Ovary (tissue), 10 donors: ENCODE measurements at places on chromosomes 11 and 22.
A peak's percentile ranks its signal among the peaks of the same experiment; 100 is the strongest.

GRCh38 chr11:69211920-69212797 lies 56.4 kb downstream of the SMIM38 start:
- DNase-seq = no peak

DNA sequence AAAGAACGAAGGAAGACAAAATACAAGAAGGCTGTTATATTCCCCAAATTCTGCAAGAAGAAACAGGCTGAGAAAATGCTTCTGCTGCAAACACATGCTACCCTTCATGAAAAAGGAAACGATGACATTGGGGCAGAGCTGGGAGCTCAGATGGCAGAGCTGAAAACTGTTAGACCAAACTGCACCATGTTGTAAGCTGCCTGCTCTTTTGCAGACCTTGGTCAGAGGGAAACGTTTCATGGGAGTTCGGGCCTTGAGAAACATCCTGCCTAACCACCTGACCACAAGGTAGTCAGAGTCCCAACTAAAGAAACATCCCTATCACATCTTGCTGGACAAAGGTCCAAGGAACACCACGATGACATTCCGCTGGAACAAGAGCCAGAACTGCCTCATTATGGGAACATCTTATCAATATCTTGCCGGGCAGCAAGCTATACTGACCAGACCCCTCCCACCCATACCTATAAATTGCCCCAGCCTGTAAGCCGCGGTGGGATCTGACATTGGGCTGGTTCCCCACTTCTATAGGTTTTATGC lies 110.7 kb upstream of the CTSC start:
- no peak for DNase-seq

GRCh38 chr22:31080848-31081649 lies at the start of gene SMTN:
TSS of gene SMTN (plus strand) at chr22:31081318. CDS start at chr22:31083259, 1,941 bp downstream.
- peak; percentile 96 for DNase-seq

DNA sequence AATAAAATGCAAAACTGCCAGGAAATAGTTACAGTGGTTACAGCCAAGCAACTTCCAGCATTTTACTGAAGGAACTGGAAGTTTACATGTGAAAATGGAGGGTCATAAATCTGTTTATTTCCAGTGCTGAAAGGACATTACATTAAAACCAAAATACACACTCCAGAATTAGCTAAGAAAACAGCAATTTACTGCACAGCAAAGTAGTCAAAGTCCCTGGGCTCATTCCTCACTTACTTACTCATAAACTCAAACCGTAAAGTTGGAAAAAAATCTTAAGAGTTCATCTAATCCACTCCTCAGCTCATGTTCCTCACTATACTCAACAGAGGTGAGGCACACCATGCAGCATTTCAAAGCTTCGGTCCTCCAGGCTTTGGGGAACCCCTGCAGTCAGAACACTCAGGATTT lies 17.4 kb downstream of the CTSC start:
- DNase-seq = no peak

DNA sequence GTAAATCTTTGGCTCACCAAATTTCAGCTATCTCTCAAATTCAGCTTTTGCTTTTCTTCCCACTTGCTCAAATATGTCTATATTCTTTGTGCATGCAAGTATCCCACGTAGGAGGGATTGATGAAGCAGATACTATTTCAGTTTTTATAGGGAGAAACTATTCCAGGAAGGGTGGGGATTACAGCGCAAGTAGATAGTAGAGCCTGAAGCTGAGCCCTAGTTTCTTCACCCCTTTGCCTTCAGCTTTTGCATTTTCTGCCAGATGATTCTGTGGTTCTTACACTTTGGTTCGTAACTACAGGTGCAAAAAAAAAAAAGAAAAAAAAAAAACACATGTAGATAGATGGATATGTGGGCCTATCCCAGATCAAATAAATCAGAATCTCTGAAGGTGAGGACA lies 3.1 kb upstream of the ACP2 start:
- DNase-seq = no peak

GRCh38 chr11:57396744-57397143 lies 6.3 kb upstream of the PRG2 start:
- no peak for DNase-seq

- DNase-seq = peak; percentile 14
Measured at GRCh38 chr22:29145321-29146072, 60.2 kb upstream of the EMID1 start.

GRCh38 chr11:33658195-33658900 lies 42.3 kb downstream of the C11orf91 start:
- no peak for DNase-seq

GRCh38 chr22:26082866-26083265 lies 86.4 kb upstream of the SEZ6L start:
- DNase-seq = no peak

DNA sequence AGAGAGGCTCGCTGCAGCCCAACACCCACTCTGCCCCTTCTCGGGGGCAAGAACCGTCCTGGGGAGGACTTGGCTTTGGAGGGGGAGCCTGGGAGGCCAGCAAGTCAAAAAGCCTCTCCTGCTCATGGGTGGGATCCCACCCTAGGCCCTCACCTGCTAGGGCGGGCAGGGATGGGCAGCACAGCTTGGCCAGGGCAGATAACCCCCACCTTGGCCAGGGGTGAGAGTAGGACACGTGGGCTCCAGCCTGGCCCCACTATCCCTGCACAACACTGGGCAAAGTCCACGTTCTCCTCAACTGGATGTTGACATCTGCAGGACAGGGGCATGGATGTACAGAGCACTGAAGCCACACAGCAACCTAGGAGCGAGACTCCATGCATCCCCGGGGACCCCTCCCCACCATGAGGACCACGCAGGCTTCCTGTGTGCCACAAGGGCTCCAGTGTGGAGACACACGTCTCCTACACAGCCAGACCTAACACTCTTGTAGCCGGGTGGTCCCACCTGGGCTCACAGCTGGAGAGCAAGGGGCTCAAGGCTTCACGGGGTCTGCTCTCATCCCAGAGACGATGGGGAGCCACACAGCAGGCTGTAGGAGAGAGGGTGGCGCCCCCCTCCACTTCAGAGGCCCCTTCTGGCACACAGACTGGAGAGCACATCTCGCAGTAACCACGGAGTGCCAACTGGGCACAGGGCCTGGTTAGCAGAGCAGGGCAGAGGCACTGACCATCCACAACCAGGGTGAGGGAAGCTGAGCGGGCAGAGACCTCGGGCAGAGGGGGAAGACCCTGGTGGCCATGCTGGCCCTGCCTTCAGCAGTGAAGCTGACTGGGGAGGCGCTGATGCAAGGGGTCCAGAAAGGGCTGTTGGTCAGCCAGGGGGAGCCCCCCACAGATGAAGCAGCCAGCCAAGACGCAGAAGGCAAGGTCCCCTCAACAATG lies 171.1 kb downstream of the CRYBB2 start:
- DNase-seq = no peak

DNA sequence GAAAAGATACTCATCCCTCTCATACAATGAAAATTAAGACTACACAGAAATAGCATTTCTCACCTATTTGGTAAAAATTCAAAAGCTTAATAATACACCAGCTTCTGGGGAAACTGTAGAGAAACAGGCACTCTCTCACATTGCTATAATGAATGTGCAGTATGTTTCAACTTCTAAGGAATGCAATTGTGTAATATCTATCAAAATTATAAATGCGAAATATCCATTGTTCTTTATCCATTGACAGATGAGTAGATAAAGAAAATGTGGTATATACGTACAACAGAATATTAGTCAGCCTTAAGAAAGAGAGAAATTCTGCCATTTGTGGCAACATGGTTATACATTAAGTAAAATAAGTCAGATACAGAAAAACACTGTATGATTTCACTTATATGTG lies 101.4 kb upstream of the OR9G4 start:
- DNase-seq = no peak

DNA sequence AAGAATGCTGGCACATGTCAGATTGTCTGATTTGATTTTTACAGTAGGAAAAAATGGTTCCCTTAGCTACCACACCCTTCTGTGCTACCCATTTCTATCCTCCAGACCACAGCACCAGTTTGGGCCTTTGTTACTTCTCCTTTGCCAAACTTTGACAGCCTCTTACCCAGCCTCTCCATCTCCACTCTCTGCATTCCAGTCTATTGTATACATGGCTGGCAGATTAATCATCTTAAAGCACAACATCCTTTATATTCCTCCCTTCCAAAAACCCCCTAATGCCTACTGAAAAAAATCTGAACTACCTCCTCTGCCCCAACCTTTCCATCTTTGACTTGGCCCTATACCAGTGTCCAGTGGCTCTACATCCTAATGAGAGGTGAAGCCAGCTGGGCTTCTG lies 10.8 kb upstream of the PANX1 start:
- no peak for DNase-seq

- DNase-seq = no peak
Measured at GRCh38 chr11:56923116-56923515, 65.6 kb upstream of the OR5AK2 start.

- peak; percentile 68 for DNase-seq
Measured at GRCh38 chr22:46390652-46391301, 55.3 kb downstream of the TRMU start.
